Effector memory CD8-positive, alpha-beta T cell (primary cell): ENCODE measurements at places on chromosomes 4 and X.

DNA sequence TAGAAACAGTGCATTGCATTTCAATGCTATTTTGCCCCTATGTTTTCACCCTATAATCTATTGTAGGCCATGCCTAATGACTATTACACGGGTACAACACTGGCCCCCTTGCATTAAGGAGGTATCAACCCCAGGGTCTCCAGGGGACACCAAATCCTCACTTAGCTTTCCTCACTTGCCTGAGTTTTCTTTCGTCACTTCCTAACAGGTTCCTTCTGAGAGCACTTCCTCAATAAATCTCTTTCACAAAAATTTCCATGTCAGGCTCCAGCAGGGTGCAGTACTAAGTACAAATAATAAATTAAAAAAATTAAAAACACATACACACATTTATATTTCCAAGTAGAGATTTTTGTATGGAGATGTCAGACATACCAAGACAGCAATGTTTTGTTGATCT lies 165.0 kb downstream of the RBM46 start:
- no peak for DNase-seq

- DNase-seq: no peak
Measured at GRCh38 chrX:10467793-10468192, 152.6 kb downstream of the MID1 start.

- DNase-seq: no peak
Measured at GRCh38 chr4:165986956-165987698, 114.1 kb downstream of the TLL1 start.

- DNase-seq: no peak
Measured at GRCh38 chrX:122269243-122269781, 914.8 kb upstream of the GRIA3 start.

DNA sequence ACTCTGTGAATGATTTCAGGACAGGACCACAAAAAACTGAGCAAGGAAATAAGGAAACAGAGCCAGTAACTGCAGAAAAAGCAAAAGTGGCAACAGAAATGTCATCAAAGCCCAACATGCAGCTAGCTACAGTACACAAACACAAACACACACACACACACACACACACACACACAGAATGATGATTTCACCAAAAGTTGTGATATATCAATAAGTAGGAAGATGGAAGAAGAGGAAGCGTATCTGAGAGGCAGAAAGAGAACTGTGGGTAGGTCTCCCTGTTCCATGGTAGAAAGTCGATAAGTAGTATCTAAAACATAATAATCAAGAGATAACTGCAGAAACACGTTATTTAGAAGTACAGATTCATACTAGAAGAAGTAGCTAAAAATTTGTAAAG lies 148.3 kb downstream of the MGST2 start:
- DNase-seq: no peak

DNA sequence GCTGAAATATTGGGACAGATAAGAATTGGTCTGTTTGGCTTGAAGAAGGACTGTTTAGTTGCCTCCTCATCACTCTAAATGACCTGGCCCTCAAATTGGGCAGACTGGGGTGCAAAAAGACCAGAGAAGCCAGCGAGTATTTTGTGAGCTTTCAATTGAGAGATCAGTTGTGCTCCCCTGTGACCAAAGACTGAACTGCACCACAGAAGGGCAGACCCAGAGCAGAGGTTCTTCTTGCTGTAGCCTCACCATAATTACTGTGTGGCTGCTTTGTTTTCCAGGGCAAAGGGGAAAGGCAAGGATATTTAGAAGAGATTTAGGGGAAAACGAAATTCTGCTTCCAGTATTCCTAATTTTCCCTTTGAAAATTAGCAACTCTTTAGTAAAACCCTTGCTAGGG lies 104.0 kb upstream of the MBNL3 start:
- no peak for DNase-seq

GRCh38 chrX:76420237-76420636 lies 7.3 kb upstream of the MAGEE1 start:
- DNase-seq: no peak

- DNase-seq: no peak
Measured at GRCh38 chr4:89137695-89138094, 26.4 kb downstream of the TIGD2 start.

GRCh38 chr4:121233982-121234381 lies 69.9 kb upstream of the TNIP3 start:
- no peak for DNase-seq

GRCh38 chr4:163544407-163545038 lies 50.0 kb downstream of the TMA16 start:
- DNase-seq: peak; percentile 59

GRCh38 chr4:1247864-1248244 lies 1.1 kb downstream of the CTBP1 start:
- no peak for DNase-seq

GRCh38 chr4:26804925-26805324 lies 55.7 kb upstream of the STIM2 start:
- DNase-seq: no peak

DNA sequence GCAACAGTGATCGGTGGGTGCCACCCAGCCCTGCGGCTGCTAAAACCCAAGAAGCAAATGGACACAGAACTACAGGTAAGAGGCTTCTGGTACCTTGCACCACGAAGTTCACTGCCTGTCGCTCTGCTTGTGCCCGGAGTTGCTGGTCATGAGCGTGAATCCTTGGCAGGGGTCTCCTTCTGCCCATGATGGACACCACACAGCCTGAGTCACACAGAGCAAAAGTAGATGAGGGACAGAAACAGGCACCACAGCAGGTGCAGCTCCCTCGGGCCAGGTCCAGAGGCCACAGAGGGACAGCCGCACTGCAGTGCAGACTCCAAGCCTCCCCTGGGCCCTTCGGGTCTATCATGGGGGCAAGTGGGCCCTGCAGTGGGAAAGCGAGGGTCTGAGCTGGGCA lies 22.4 kb downstream of the NAT8L start:
- DNase-seq: no peak

DNA sequence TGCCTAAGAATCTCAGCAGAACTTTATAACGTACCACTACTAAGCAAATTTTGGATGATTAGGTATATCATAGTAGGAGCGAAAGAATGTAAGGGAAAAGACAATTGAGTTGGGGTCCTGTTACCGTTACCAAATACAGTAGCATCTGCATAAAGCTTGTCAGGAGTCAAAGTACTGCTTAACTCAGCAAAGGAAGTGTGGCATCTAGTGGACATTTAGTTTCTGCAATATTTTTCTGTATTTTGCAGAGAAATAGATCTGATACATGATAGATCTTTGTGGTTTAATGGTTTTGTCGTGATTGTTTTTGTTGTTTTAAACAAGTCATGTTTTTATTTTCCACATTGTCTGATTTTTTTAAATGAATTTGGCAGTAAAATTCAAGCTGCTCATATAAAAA lies 81.0 kb upstream of the SMARCAD1 start:
- no peak for DNase-seq

DNA sequence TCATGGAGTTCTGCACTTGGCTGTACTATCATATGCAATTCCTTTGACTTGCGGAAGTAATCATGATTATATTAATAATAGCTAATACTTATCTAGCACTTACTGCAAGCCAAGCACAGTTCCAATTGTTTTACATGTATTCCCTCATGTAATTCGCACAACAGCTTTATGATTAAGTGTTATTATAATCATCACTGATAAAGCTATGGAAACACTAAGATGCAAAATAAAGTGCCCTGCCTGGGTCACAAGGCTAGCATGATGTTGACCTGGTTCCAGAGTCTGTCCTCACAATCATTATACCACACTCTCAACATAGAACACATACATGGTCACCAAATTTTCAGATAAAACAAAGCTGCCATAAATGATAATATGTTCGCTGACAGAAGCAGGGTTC lies 234.6 kb downstream of the FMR1NB start:
- no peak for DNase-seq

DNA sequence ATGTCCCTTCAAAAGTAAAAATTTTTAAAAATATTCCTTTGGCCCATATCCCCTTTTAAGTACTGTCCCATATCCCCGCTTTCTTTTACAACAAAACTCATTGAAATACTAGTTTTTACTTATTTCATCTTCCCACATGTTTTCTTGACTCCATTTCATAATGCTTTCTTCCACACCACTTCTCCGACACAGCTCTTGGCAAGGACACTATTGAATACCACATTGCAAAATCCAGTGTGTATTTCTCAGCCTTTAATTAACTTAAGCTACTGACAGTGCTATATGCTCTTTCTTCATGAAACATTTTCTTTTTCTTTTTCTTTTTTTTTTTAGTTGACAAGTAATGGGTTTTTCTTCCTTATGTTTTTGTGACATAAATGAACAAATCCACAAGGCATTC lies 28.8 kb downstream of the PRDM8 start:
- no peak for DNase-seq

DNA sequence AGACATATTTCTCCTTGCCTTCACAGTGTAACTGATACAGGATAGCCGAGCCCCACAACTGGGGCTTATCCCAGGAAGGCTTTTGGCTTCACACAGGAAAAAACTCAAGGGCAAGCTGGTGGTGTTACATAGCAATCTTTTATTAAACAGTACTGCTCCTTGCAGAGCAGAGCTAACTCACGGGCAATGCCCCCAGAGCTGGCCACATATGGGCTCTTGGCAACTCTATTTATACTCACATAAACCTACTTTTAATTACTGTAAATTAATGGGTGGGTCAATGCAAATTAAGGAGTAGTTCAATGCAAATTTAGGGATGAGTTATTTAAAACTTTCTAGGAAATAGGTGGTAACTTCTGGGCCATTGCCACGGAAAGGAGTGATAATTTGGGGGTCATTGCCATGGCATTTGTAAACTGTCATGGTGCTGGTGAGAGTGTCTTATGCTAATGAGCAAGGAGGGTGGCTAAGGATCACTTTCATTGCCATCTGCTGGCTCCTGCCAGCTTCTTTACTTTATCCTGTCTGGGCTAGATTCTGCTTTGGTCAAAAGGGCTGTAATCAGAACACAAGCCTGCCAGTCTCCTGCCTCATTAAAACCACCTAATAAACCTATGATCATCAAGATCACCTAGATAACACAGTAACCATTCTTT lies 288.8 kb downstream of the CENPC start:
- no peak for DNase-seq

DNA sequence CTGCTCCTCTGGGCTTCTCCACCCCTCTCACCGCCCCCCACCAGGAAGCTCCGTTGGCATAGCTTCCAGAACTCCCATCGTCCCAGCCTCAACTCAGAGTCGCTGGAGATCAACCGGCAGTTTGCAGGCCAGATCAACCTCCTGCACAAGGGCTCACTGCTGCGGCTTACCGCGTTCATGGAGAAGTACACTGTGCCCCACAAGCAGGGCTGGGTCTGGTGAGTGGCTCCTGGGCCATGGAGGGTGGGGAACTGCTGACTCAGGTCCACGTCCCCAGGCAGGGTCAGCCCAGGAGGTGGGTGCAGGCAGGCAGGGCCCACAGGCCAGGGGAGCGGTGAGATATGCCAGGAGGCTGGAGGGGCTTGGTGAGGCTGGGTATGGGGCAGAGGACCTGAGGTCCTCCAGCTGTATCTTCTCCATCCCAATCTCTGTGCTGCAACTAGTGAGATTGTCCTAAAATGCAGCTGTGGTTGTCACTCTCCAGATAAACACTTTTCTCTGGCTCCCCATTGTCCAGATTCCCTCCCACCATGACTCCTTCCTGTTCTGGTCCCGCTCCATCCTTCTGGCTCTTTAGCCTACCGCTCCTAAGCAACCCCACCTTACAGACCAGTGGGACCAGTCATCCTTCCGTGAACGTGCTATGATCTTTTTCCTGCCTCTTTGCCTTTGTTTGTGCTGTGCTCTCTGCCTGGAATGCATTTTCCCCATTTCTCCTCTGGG lies 71.9 kb downstream of the STARD8 start:
- no peak for DNase-seq

DNA sequence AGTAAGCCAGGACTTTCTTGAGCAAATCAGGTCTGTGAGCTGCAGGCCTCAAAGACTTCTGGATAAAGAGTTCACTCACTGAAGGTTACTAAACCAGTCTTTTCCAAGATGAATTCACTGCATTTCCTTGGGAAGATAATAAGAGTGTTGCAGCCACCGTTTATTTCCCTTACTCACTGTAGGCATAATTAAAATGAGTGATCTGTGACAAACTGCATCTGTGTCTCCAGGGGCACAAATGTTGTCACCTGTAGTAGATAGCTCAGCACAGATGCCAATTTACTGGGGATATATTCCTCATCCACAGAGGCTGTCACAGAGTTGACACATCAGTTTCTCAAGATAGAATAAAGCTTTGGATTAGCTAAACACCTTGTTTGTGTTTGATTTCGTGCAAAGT lies 580.2 kb downstream of the SPRY1 start:
- no peak for DNase-seq

GRCh38 chrX:153708415-153708814 lies 15.8 kb downstream of the BCAP31 start:
- no peak for DNase-seq

GRCh38 chrX:153878345-153878744 lies 7.6 kb downstream of the L1CAM start:
- DNase-seq: no peak

DNA sequence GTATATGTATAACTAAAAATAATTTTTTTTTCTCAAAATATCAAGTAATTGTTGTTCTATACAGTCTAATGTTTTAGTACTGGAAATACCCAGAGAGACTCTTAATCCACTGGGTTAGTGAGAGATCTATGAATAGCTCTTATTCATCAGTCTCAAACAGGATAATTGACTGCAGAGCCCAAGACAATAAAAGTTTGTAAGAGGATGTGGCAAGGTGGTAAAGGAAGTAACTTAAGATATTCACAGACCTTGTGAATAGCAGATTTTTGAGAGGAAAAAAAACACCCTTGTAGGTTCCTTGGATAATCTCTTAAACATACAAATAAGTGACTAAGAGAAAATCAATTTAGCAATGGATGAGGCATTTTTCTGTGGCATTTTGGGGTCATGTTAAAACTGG lies 210.9 kb upstream of the FAM241A start:
- DNase-seq: no peak

DNA sequence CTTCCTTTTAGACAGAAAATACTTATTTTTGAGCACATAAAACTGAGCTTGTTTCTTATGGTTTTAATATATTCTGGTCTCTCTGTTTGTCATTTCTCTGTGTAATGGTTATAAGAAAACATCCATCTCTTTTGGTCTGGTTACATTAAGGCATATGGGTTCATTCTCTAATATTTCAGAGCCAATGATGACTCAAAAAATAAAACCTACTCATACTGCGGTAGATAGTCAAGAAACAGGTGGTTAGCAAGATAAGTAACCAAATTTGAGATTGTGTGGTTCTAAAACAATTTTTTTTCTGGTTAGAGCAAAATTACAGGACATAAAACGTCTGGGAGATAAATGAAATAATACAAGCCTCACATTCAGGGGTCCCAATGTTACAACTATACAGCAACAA lies 654.5 kb downstream of the STIM2 start:
- DNase-seq: no peak

- no peak for DNase-seq
Measured at GRCh38 chr4:125187226-125188176, 127.3 kb upstream of the FAT4 start.

DNA sequence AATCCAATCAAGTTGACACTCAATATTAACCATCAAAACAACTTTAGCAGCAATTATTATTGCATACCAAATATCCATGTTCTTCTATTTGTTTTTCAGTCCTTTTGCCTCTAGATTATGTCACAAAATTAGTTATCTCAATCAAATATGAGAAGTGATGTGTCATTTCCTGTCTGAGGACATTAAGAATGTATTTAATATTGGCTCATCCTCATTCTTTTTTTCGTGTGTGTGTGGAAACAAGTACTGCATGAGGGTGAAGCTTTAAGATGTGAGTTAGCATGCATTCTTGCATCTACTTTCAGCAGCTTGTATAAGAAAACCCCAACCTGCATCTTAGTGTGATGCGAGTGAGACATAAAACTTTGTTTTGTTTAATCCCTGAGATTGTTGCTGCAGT lies 301.4 kb downstream of the GRIA2 start:
- DNase-seq: no peak
